ENCODE measurements at places on chromosomes 5 and 9. TPM values are rescaled to one million over a fixed set of nuclear protein-coding genes. Genes with fewer than 3 reads are reported as not detected.

GRCh38 chr9:137678202-137678601, 59.4 kb downstream of the EHMT1 start:
- DNase-seq = no peak

Gene CCNB1
- 161 TPM for total RNA-seq

Gene ZNF366
- not detected for total RNA-seq

Gene SEMA6A
- total RNA-seq = 2.2 TPM

DNA sequence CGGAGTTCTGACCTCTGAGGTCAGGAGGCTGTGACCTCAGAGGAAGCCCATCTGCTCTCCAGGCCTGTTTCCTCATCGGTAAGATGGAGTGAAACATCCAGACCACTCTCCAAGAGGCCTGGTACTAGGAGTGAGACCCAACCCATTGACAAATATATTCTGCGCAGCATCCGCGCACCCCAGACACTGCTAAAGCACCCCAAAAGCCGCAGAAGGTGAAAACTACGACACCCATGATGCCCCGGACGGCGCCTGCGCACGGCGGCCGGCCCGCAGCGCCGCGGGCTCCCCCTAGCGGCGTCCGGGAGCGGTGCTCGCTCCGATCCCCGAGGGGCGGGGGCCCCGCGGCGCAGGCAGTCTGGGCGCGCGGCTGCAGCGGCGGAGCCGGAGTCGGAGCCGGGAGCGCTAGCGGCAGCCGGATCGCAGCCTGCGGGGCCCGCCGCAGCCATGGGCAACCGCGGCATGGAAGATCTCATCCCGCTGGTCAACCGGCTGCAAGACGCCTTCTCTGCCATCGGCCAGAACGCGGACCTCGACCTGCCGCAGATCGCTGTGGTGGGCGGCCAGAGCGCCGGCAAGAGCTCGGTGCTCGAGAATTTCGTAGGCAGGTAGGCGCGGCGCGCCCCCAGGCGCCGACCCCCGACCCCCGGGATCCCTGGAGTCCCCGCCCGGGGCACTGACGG, at the start of gene DNM1:
Gene DNM1, plus strand, starts transcription at position 356 of the 683 bp plus-strand sequence. Its CDS starts 92 bp downstream, at position 448.
- peak; percentile 66 for DNase-seq

GRCh38 chr5:65172486-65173129, 309.1 kb downstream of the ADAMTS6 start:
- DNase-seq = no peak

Gene SUB1
- total RNA-seq = 326 TPM

Gene PCDHGA4
- not detected for total RNA-seq

Gene PCDHA1
- total RNA-seq = not detected

Gene INSL6
- not detected for total RNA-seq

Gene ACOT12
- total RNA-seq = not detected

Gene LOX
- 60.5 TPM for total RNA-seq

Gene IL31RA
- total RNA-seq = not detected

- no peak for DNase-seq
These were observed 374.4 kb upstream of the CCNH start for GRCh38 chr5:87787086-87787485.

GRCh38 chr5:66134407-66134861, 9.7 kb upstream of the SREK1 start:
- DNase-seq = no peak

GRCh38 chr9:70049236-70049635, 5.6 kb downstream of the MAMDC2 start:
- DNase-seq = no peak

DNA sequence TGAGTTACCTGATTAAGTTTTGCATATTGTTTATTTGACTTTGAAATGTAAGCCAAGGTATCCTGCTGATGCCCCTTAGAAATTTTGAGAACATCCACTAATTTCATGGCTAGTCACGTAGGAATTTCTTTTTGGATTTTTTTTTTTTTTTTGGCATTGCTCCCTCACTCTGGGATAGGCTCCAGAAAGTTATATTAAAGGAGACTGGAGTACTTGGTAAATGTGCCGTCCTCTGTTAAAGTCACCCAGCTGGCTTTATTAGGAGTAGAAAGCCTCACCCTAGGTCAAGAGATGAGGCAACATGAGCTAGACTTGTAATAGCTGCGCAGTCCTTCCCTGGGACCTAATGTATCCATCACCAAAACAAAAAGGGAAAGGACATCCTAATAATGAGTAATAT, 3.1 kb downstream of the KCTD16 start:
- DNase-seq = no peak

- peak; percentile 48 for DNase-seq
These were observed 1.0 kb upstream of the DAB2IP start for GRCh38 chr9:121650217-121651007.

DNA sequence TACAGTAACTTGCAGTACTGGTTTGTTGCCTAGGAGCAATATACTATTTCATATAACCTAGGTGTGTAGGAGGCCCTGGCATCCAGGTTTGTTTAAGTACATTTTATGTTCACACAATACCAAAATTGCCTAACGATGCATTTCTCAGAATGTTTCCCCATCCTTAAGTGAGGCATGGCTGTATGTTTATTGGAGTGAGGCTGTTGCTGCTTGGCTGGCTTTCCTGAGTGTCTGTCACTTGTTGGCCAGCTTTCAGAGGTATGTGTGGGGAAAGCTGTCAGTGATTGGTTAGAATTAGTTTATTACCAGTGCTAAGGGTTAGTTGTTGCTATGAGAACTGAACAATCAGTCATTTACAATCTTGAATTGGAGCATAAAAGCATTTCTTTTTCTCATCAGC, 154.1 kb upstream of the CDH12 start:
- DNase-seq = no peak

- DNase-seq = no peak
These were observed 1359.4 kb downstream of the EFNA5 start for GRCh38 chr5:106311230-106311915.

GRCh38 chr9:19481121-19481870, 72.5 kb downstream of the ACER2 start:
- no peak for DNase-seq

Gene BICD2
- 30.1 TPM for total RNA-seq

Gene NCS1
- total RNA-seq = 69.6 TPM

GRCh38 chr5:14110680-14111079, 32.5 kb upstream of the TRIO start:
- no peak for DNase-seq

- no peak for DNase-seq
These were observed 7.9 kb upstream of the INSYN2B start for GRCh38 chr5:169988206-169988605.

Gene DPM2
- 46.9 TPM for total RNA-seq

Data from Caki2 (cell line).